ENCODE measurements at places on chromosomes 13 and 19.

DNA sequence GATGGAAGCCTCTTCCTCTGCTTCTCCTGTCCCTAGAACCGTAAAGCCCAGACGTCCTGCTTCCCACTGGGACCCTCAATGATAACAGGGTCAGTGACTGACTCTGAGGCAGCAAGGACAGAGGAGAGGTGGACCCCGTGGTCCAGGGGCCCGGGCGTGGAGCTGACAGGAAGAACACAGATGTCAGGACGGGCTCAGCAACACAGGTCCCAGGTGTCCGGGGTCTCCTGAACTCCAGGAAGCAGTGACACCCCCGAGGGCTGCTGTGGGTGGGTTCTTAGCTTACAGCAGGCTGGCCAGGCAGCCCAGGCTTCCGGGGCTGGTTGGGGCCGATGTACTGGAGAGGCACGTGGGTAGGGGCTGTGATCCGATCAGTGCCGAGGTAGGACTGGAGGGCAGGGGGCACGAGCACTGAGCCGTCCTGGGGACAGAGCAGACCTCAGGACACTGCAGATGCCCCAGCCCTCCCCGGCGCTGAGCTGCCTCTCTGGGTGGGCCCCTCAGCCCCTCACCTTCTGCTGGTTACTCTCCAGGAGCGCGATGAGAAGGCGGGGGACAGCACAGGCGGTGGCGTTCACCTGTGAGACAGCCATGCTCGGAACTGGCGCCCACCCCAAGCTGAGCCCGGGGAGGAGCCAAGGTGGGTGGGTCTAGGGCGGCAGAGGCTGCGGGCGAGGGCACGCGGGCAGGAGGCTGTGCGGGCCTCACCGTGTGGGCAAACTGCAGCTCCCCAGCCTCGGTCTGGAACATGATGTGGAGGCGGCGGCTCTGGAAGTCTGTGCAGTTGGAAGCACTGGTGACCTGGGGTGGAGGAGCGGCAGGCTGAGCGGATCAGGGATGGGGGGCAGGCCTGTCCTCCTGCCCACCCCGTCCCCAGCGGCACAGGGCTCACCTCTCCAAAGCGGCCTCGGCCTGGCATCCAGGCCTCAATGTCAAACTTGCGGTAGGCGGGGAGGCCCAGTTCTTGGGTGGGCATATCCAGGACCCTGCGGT, 3.6 kb upstream of the CCER2 start:
- no peak for DNase-seq

DNA sequence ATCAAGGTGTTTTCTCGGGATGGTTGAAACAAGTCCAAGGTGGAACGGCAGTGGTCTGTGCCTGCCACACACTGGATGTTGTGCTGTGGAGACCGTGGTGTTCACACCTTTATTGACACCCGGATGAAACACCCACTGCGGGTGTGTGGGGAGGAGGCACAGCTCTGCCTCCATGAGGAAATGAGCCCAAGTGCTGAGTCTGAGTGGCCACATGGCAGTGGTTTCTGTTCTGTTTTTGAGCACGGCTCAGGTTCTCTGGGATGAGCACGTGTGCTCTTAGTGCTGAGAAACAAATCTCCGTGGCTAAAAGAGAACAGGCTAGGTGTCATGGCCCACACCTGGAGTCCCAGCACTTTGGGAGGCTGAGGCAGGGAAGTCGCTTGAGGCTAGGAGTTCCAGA, 29.5 kb downstream of the UPF1 start:
- no peak for DNase-seq

DNA sequence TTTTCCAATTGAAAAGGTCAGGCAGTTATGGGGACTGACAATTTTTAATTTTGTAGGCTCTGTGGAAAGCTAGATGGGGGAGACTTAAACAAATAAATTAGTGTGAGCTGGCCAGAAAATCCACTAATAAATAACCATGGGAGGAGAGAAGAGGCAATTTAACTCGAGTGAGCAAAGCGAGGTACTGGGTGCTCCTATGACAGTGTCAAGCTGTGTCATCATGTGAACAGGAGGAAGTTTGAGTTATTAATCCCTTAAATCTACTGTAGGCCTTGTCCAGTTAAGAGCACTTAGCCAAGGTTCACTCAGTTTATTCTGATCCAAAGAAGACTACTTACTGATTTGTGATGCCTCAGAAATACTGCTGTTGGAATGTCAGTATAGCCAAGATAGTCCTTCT, 122.8 kb downstream of the OXGR1 start:
- no peak for DNase-seq

GRCh38 chr19:43651758-43652545, 12.3 kb upstream of the CADM4 start:
- DNase-seq, result no peak

DNA sequence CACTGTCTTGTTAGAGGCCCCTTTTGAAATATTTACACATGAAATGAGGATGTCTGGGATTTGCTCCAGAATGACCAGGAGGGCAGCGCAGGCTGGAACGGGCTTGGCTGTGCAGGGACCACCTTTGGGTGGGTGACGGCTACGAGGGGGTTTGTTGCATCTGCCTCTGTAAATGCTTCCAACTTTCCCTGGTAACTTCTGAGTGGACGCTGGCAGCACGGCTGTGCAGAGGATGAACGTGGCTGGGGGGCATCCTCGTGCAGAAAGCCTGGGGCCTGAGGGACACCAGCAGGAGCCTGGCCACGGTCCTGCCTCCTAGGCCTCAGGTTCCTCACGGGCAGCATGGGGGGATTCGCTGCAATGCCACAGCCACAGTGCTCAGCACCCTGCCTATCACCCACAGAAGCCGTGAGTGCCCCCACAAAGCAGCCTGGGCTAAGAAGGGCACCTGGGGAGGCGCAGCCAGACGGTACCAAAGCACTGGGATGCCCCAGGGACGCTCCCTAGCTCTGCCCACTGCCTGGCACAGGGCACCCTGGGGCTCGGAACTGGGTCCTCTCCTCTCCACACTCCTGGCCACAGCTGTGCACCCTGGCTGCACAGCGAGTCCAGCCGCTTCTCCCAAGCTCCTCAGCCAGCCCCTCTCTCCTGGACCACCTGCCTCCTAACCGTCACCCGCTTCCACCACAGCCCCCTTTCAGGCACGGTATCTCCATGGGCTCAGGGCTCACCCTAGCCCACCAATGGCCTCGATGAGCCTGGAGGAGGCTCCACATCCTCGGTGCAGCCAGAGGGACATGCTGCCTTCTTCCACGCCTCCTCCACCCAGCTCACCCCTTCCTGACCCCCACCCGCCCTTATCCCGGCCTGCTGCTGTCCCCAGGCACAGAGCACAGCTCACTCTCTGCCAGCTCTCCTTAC, 44.5 kb downstream of the MLLT1 start:
- no peak for DNase-seq

DNA sequence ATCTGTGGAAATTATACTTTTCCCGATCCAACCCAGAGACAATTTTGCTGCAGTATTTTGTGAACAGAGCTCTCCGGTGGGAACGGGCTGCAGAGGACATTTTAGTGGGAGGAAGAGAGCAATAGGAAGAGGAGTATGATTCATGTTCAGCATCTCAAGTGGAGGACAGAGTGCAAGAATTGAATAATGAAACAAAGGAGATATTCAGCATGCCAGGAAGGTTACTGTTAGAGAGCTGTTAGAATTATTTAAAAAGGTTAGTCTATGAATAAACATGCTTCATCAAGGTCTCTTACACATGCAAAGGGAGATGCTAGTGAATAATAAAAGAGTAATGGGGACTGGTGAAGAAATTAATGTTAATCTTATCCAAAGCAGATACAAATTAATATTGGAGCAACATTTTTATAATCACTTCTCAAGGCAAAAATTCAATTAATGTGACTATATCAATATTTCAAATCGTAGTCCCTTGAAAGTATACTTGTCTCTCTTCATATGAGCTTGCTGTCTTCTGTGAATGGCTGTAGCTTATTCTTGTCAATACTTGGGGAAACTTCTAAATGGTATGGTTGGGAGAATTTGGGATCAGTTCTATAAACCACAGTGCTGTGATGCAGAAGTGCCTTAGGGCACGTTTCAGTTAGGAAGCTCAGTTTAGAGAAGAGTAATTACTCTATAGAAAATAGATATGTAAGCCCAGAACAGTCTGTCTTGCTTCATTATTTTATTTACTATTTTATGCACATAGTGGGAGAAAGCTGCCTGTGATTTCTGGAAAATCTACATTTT, 1165.8 kb downstream of the OLFM4 start:
- no peak for DNase-seq

DNA sequence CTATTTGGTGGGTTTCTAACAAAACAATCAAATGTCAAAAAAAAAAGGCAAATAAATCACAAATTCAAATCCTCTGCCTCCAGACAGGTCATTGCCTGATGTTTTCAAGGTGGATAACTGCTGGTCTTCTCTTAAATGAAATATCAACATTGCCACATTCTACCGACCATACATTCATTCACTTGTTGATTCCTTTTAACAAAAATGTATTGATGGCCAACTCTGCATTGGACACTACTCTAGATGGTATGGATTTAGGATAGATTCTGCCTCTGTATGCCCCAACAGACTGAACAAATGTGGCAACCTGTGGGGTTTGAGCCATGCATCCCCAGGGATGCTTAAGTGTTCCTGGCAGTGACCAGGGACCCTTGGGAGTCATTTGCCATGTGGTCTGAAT, 87.6 kb upstream of the STK24 start:
- no peak for DNase-seq

GRCh38 chr13:34738254-34738992, 203.6 kb upstream of the NBEA start:
- DNase-seq, result no peak

- DNase-seq, result no peak
These were observed 4.0 kb downstream of the EBI3 start for GRCh38 chr19:4233282-4233853.

GRCh38 chr19:2582984-2583956, 107.3 kb downstream of the GADD45B start:
- no peak for DNase-seq

- DNase-seq, result no peak
These were observed 116.5 kb upstream of the FBXL3 start for GRCh38 chr13:77143431-77143830.
